NCI-H187 treated with DMSO at 0.1 percent for 48 hours (cell line): ENCODE measurements at places on chromosomes 1 and 21.

- DNase-seq, result peak; percentile 26
Measured at GRCh38 chr1:116711263-116711840, 42.9 kb upstream of the CD2 start.

DNA sequence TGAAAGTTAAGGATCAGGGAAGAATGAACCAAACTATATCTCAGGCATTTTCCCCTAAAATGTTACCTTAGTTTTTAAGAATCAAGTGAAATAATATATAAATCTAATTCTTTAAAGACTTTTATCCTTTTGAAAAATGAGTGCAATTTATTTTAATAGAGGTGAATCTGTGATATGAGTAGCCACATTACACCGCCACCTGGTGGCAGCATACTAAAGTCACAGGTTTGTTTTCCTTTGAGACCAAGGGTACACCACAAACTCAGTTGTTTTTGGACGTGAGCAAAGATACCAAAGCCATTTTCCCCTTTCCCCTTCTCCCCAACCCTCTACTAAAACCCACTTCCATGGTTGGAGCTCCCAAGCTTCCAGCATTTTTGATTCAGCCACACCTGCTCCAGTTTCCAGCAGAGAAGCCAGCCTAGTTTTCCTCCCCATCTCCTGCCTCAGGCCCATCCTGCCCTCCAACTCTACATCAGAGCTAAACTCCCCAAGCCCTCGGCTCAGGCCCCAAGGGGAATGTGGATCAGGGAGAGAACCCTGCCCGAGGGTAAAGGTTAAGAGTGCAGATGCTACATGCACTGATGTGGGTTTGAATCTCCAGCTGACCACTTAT is 22.9 kb upstream of the LDLRAP1 start:
- DNase-seq, result no peak

DNA sequence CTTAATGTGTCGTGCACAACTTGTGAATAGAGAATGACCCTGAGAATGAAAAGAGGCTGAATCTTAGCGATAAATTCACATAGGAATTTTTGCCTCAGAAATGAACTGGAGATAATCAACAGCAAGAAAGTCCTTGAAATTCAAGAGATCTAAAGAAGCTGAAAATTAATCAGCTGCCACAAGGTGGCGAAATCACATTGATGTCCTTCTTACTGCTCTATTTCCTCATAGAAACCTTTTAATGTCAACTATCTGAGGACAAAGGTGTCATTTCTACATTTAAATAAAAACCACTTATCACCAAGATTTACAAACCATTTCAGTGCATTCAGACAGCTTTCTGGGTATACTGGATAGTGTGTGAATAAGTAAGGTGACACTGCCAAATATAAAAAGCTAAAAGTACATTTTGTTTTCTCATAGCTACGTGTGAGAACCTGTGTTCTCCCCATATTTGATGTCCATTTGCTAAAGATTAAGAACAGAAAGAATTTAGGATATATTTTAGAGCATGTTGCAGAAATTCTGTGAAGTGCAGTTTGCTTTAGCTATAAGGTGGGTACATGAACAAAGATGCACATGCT is 485.3 kb upstream of the PTBP2 start:
- DNase-seq, result no peak

- peak; percentile 84 for DNase-seq
Measured at GRCh38 chr1:205335692-205336091, 14.1 kb upstream of the NUAK2 start.

- no peak for DNase-seq
Measured at GRCh38 chr1:26450908-26451307, 18.8 kb downstream of the DHDDS start.

DNA sequence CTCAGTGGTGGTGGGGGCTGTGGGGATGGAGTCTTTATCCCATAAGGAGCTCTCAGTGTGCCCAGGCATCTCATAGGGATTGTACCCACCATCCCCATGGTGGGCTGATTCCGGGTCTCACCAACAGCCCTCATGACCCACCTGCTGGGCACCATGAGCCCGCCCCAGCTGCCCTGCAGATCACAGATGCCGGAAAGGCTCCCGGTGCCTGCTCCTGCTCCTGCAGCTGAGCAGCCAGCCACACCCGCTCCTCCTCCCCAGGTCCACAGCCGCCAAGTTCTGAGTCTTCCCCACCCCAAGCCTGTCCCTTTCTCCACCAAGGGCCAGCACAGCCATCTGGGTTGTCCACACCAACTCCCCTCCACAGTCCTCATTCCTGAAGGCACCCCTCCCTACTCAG is 15.5 kb upstream of the TSPEAR start:
- no peak for DNase-seq

DNA sequence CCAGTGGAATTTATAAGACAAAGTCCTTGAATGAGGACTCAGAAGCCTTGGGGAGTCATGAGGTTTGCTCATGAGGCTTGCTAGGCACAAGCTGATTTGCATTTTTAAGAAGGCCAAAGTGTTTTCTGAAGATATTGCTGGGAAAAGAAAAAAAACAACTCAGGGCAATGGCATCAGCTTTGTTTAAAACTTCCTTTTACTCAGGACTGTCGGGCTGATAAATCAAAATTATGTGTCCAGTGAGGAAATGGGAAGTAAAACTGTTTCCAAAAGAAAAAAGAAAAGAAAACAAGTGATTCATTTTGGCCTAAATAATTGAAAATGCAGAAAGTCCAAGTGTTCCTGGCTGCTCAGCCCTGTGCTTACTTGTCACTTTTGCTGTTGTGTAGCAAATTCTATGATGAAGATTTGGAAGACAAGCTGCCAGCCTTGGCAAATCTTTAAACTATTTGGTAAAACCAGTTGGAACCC is 282.4 kb downstream of the HLX start:
- no peak for DNase-seq

DNA sequence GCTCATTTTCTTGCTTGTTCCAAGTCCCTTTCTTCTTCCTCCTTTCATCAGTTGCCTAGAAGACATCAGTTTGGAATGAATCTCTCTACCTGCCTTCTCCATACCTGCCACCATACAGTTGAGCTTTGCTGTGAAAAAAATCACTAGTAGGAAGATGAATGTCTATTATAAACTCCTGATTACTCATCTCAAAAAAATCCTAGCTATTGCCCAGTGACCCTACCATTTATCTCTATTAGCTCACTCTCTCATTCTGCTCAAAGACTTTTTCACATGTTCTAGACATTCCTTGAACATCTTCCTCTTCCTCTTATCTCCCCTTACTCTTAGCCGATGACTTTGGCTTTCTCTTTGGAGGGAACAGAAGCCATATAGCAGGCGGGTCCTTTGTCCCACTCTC is 49.7 kb upstream of the HMGB4 start:
- DNase-seq, result no peak
